NCI-H1930 (cell line): ENCODE measurements at places on chromosomes 11 and 22.

DNA sequence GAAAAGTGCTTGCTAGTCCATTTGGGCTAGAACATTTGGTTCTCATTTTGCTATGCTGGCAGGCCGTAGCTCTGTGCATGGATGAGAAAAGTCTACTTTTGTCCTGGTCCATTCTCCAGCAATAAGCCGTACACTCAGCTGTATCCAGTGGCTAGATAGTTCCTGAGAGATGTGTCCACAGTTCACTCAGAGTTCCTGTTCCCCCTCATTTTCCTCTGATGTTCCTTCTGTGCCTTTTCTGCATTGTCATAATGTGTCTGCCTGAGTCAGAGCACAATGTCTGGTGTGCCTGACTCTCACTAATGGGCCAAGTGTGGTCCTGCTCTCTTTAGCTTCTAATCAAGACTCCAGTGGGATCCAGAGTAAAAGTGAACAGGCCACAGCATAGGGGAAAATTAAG lies 215.7 kb upstream of the CTSC start:
- DNase-seq: no peak

GRCh38 chr22:50503475-50504145 lies 3.9 kb downstream of the LMF2 start:
- DNase-seq: no peak

GRCh38 chr11:65802841-65803240 lies 16.0 kb downstream of the OVOL1 start:
- DNase-seq: no peak

- DNase-seq: no peak
Measured at GRCh38 chr11:10139143-10139542, 154.9 kb downstream of the SBF2 start.

DNA sequence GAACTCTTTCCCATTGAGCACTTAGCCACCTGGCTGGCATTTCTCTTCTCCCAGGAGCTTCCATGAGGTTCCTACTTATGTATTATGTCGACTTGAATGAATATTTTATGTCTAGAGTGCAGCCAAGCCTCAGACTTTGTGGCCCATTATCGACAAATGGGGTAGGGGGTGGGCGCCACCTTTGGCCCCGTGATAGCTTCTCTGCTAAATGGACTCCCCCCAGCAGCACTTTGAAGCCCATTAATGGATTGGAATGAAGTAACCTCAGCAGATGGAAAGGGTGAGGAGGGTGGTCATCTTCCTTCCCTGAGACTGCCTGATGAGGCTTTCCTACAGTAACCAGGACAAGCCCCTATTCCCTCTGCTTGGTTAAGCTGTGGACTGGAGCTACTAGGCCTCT lies 5.9 kb downstream of the MARK2 start:
- DNase-seq: no peak

- no peak for DNase-seq
Measured at GRCh38 chr11:44113018-44113417, 17.5 kb downstream of the EXT2 start.

- DNase-seq: no peak
Measured at GRCh38 chr22:32353292-32353691, 4.4 kb upstream of the RFPL3 start.

GRCh38 chr11:2160736-2161259 lies at the start of gene INS:
Gene INS, minus strand, starts transcription at chr11:2161209. Its CDS starts 238 bp downstream, at chr11:2160971.
- no peak for DNase-seq

- no peak for DNase-seq
Measured at GRCh38 chr11:116993599-116993998, 104.6 kb downstream of the SIK3 start.

DNA sequence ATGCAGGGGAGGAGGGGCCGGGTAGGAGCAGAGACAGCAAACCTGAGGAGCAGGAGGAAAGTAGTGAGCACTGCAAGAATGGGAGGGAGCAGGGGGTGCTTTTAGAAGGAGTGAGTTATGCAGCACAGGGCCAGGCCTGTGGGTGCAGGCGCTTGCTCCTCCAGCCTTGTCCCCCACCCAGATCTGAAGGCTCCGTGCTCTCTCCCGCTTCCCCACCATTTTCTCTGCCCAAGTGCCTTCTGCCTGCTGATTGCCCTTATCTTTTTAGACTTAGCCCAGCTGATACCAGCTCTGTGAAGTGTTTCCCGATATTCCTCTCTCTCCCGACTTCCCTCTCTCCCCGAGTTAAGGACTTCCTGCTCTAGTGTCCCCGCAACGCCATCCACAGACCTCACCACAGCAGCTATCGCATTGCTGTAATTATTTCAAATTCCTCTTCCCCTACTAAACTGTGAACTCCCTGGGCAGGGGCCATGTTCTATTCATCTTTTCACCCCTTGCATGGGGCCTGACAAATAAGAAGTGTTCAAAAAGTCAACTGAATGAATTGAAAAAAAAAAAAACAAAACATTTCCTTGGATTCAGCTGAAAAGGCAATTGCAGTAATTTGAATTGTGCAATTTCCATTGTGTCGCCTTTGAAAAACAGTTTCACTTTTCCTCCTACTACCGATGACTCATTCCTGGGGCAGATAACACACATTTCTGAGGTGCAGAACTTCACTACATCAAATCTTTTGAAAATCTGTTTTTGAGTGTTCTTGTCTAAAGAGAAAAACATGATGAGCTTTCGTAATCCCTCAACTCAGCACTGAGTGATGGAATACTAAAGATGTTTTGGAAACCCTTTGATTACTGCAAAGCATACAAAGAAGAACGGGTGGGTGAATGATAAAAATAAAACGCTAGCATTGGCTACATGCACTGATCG lies 69.7 kb upstream of the BMAL1 start:
- no peak for DNase-seq

GRCh38 chr11:3712274-3712673 lies 41.1 kb upstream of the CHRNA10 start:
- no peak for DNase-seq

DNA sequence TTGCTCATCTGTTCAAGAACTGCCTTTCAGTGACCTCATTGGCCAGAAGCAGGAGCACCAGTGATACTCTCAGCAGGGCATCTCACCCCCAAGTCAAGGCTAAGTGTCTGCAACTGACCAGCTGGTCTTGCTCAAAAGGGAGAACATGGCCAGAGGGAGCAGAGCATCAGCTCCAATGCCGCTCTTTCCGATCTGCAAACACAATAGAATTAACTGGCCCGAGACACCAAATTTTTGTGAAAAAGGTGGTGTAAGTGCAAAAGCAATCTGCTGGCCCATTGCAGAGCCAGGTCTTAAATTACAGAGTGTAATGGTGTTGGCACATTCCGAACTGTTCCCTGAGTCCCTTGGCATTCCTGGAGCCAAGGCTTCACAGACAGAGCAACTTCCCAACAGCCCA lies 97.0 kb downstream of the PKNOX2 start:
- DNase-seq: no peak

- DNase-seq: peak; percentile 37
Measured at GRCh38 chr11:66388780-66389386, 17.3 kb upstream of the SLC29A2 start.

- no peak for DNase-seq
Measured at GRCh38 chr11:7532405-7533145, 18.8 kb downstream of the PPFIBP2 start.

DNA sequence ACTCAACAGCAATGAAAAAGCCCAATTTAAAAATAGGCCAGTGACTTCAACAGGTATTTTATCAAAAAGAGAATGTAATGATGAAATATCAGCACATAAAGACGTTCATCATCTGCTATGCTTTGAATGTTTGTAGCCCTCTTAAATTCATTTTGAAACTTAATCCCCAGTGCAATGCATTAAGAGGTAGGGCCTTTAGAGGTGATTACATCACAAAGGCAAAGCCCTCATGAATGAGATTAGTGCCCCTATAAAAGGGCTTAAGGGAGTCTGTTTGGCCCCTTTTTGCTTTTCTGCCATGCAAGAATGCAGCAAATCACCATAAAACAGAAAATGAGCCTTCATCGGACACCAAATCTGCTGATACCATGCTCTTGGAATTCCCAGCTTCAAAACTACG lies 637.0 kb downstream of the DLG2 start:
- no peak for DNase-seq

- DNase-seq: no peak
Measured at GRCh38 chr22:30026756-30027155, 53.5 kb upstream of the HORMAD2 start.

DNA sequence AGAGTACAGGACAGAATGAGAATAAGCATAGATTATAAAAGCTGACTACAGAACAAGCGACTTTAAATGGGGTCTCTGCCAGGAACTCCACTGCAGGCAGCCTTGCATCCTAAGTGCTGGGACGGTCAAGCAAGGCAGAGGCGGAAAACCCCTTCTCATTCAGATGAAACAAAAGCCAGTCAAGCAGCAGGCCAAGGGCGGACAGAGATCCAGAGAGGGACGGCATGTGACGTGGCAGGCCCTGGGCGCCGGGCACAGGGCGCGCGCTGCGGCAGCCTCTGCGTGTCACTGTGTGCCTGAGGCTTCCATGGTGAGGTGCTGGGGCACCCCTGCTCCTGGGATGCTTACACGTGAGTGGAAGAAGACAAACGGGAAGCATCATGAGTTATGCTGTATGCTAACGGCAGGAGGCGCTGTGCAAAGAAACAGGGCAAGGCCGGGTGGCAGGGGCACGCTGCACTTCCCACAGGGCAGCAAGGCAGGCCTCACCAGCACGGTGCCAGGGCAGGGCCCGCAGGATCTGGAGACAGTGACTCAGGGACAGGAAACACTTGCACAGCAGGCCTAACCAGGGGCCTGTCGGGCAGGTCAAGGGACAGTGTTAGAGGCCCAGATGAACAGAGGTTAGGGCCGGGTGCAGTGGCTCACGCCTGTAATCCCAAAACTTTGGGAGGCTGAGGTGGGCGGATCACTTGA lies 6.2 kb downstream of the TOLLIP start:
- no peak for DNase-seq

DNA sequence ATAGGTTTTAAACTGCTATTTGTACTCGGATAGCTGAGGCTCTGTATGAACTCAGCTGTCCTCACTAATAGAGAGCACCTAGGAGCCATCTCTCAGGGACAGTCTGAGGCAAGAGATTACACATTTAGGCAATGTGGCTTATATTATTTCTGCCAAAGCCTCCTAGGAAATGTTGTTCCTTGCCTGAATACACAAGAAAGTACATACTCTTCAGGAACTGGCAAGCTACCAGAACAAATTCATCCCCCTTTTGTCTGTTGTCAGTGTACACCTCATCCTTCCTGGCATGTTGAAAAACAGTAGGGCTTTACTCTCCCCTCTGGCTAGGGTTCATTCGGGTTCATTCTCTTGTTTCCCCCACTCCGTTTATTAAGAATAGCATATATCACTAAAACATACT lies 615.9 kb upstream of the FAT3 start:
- DNase-seq: peak; percentile 20

DNA sequence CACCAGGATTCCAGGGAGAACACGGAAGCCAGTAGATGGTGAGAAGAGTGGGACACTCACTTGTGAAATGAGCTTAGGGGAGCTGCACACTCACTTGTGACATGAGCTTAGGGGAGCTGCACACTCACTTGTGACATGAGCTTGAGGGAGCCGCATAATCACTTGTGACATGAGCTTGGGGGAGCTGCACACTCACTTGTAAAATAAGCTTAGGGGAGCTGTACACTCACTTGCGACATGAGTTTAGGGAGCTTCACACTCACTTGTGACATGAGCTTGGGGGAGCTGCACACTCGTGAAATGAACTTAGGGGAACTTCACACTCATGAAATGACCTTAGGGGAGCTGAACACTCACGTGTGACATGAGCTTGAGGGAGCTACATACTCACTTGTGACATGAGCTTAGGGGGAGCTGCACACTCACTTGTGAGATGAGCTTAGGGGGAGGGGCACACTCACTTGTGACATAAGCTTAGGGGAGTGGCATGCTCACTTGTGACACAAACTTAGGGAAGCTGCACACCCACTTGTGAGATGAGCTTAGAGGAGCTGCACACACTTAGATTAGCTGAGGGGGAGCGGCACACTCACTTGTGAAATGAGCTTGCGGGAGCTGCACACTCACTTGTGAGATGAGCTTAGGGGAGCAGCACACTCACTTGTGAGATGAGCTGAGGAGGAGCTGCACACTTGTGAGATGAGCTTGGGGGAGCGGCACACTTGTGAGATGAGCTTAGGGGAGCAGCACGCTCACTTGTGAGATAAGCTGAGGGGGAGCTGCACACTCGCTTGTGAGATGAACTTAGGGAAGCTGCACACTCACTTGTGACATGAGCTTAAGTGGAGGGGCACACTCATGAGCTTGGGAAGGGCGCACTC lies 59.0 kb downstream of the NCAPD3 start:
- DNase-seq: no peak

DNA sequence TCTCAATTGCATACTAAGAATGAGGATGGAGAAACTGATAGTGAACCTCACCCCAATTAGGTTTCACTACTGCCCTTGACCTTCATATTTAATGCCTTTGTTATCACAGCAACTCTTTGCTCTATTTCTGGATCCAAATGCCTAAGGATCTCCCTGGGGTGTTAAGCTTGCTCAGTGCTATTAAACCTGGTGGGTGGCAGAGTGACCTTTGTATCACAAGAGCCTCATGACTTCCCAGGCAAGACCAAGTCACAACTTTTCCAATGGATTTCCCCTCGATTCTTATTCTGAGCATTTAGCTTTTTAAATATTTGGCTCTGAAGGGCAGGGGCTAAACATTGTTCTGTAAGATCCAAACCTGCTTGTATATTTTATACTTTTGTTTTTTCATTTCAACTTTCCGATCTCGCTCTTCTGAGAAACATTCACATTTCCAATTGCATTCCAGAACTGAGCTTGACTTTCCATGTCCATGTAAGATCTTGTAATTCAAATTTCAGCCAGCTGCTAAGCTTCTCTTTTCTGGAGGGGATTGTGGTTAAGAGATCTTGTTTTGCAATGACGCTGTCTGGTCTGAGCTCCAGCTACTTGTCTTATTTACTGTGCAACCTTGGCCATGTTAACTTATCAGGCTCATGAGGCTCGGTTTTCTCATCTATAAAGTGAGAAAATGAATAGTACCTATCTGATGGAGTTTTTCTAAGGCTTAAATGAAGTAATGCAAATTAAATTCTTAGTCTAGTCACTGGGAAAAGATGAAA lies 6.4 kb upstream of the EHF start:
- no peak for DNase-seq

- DNase-seq: no peak
Measured at GRCh38 chr11:808427-809286, 1.1 kb upstream of the RPLP2 start.

- no peak for DNase-seq
Measured at GRCh38 chr11:44604171-44604581, 38.7 kb downstream of the CD82 start.
